ENCODE measurements at places on chromosomes 1 and 21.
A peak's percentile ranks its signal among the peaks of the same experiment; 100 is the strongest.

- DNase-seq = no peak
These were observed 103.4 kb downstream of the WDR4 start for GRCh38 chr21:42775891-42776290.

DNA sequence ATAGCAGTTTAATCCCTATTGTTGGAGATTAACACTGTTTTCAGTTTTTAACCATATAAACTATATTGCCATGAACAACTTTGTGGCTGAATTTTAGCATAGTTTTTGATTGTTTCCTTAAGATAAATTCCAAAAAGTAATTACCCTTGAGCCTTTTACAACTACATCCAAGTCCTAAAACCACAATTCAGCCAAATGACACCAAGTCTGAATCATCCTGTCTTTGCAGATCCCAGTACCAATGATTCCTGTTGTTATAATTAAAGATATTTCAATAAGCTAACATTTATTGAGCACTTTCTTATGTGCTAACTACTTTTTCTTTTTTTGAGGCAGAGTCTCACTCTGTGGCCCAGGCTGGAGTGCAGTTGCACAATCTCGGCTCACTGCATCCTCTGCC is 35.6 kb downstream of the IL23R start:
- no peak for DNase-seq

- DNase-seq = peak; percentile 53
These were observed 22.9 kb downstream of the TSHB start for GRCh38 chr1:115052454-115053083.

- DNase-seq = no peak
These were observed 63.2 kb downstream of the FOXD2 start for GRCh38 chr1:47501069-47501468.

Measured in activated CD4-positive, alpha-beta T cell treated with anti-CD3 and anti-CD28 coated beads, Interleukin-2, amount 50 U/mL, for 4 hours (primary cell).